Prostate gland (tissue), 2 donors: ENCODE measurements at places on chromosomes 1 and 21. TPM values are rescaled to one million over a fixed set of nuclear protein-coding genes. Genes with fewer than 3 reads are reported as not detected.

The PLPPR4 gene
- total RNA-seq: 3.2 TPM

The SYNJ1 gene
- 7.9 TPM for total RNA-seq

The RGS8 gene
- 1.5 TPM for total RNA-seq

- no peak for DNase-seq
Observed at GRCh38 chr1:6464514-6464836, 1.5 kb downstream of the TNFRSF25 start.

DNA sequence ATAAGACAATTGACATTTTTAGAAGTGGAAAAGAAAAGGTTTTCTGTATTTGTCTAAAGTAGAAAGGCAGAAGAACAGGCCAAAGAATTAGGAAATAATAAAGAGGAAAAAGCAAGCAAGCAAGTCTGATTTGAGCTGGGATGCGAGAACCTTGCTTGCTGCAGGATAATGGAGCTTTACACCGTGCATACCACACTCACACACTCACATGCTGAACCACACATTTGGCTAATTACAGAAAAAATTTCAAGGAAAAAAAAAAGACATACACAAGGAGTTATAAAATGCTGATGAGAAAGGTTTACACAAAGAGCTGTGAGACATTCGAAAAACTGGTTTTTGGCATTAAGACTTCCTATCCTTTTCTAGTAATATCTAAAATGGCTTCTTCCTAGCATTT is 593.9 kb downstream of the KIF26B start:
- DNase-seq: no peak

DNA sequence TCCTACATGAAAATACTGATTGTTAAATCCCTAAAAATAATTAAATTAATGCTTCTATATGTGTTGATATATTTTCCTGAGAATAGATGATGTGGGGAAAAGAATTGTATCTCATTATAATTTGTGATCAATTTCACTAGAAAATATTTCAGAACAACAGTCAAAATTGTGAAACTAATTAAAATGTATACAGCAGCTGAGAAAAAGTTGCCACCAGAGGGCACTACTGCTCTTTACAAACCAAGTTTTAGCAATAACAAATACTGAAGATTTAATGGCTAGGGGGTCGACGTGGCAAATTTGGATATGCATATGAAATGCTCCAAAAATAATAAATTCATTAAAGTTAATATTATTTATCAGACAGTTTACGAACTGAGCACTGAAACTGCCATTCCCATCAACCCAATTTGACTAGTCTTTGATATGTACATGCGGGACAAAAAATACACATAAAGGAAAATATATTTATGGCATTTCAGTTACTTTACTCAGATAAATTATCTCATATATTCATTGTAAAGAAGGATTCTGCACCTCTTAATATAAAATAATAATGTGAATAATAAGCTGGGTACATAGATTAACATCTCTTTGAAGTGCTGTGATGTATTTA is 96.3 kb upstream of the TMPRSS15 start:
- no peak for DNase-seq

The MAP3K21 gene
- 76.1 TPM for total RNA-seq
